Hematopoietic multipotent progenitor cell treated with erythropoietin and hydrocortisone succinate and interleukin-3 and kit ligand, for 4 days (in vitro differentiated cells): ENCODE measurements at places on chromosomes 1 and 21.
A peak's percentile ranks its signal among the peaks of the same experiment; 100 is the strongest.

- peak; percentile 75 for DNase-seq
Observed at GRCh38 chr1:163315773-163316374, 5.9 kb upstream of the NUF2 start.

GRCh38 chr21:38992737-38993136 lies 187.0 kb downstream of the ETS2 start:
- DNase-seq, result no peak

DNA sequence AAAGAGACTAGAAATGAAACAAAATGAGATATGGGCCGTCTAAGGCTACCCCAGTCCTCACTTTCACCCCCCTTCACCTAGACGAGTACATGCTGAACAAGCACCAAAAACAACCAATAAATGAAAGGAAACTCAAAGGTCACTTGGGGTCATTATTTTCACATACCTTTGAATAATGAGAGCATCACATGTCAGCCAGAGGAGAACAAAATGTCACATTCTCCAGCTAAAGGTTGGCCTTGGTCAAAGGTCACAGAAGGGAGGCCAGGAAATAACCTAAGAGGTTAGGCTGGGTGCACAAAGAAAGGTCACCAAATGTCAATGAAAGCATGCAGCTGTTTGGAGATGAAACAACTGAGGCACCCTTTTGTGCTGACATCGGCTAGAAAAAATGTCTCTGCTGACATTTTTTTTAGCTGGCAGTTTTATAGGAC lies 288.7 kb upstream of the USP25 start:
- peak; percentile 47 for DNase-seq

- DNase-seq, result no peak
Observed at GRCh38 chr1:55926906-55927471, 652.4 kb downstream of the PLPP3 start.

GRCh38 chr1:247471445-247472016 lies 13.6 kb upstream of the OR2B11 start:
- DNase-seq, result no peak

- no peak for DNase-seq
Observed at GRCh38 chr1:75582725-75583261, 28.1 kb downstream of the SLC44A5 start.

GRCh38 chr1:115536279-115536816 lies 105.4 kb upstream of the VANGL1 start:
- DNase-seq, result no peak

- DNase-seq, result no peak
Observed at GRCh38 chr1:228810878-228811711, 75.8 kb downstream of the RHOU start.

- DNase-seq, result no peak
Observed at GRCh38 chr1:195851804-195852203, 756.4 kb downstream of the KCNT2 start.

GRCh38 chr1:25711555-25712298 lies 88.3 kb upstream of the SELENON start:
- peak; percentile 70 for DNase-seq

GRCh38 chr21:18058731-18059398 lies 185.8 kb upstream of the CHODL start:
- DNase-seq, result no peak

GRCh38 chr1:245583575-245584330 lies 429.0 kb downstream of the KIF26B start:
- peak; percentile 19 for DNase-seq

- no peak for DNase-seq
Observed at GRCh38 chr1:208203127-208203847, 40.9 kb downstream of the PLXNA2 start.

DNA sequence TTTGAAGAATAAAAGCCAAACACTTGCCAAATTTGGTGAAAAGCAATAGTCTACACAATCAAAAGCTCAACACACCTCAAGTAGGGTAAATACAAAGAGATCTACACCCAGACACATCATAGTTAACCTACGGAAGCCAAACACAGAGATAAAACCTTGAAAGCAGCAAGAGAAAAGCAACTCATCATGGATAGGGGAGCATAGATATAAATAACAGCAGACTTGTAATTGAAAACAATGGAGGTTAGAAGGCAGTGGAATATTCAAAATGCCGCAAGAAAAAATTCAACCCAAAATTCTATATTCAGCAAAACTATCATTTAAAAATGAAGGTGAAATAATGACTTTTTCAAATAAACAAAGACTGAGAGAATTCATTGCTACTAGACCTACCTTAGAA lies 105.1 kb downstream of the ITSN1 start:
- no peak for DNase-seq
